ENCODE measurements at places on chromosomes 2 and 18.

DNA sequence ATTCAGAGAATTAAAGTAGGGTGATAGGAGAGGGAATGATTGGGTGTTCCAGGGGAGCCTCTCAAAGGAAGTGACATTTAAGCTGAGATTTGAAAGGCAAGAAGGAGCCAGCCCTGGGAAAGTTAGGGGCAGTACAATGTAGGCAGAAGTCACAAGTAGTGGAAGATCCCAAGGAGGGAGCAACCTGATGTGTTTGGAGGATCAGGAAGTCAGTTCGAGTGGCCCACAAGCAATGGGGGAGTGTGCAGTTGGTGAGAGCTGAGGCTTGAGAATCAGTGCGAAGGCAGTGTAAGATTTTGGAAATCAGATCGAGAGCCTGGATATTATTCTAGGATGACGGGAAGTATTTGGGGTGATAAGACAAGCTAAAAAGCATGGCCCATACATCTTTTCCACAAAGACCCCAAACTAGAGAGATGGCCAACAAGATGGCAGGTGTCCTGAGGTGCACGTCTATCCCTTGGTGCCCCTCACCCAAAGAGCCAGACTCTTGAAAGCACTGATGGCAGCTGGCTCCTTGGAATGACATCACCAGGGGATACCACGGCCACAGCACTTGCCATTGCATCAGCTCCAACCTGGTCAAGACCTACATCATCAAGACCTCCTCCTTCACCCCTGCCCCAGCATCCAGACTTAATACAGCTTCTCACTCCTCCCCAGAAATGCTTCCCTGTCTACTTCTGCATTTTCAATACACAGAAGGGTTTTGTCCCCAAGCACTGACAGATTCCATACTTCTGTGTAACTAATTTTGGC lies 127.3 kb downstream of the BCL2 start:
- no peak for DNase-seq

DNA sequence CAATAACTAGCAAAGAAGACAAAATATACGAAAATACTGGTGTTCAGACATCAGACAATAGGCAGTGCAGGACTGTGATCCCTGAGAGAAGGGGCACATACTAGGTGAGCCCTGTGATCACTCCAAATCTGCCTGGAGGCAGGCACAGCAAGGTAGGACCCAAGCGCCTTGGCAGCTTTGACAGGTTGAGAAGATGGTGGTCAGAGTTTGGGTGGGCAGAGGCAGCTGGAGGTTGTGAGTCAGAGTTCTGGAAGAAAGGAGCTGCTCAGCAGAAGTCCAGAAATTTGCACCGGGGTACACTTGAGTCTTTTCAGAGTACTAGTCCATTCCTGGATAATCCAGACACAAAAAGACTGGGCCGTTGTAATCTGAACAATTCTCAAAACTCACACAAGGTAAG lies 14.0 kb downstream of the KIF1A start:
- DNase-seq = no peak

- no peak for DNase-seq
These were observed 333.4 kb downstream of the SETBP1 start for GRCh38 chr18:45014047-45014501.

DNA sequence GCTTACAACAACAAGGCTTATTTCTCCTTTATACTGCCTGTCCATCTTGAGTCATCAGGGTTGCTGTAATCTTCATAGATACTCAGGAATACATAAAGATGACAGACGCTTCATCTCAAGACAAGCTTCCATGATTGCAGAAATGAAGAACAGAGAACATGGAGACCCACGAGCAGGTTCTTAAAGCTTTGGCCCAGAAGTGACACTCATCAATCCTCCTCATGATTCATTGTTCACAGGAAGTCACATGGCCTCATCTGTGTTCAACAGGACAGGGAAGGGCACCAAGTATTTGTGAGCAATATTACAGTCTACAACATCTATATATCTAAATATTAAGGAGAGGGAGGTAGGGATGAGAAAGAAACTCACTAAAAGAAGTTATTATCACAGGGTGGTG lies 36.5 kb upstream of the PGAP1 start:
- DNase-seq = no peak

DNA sequence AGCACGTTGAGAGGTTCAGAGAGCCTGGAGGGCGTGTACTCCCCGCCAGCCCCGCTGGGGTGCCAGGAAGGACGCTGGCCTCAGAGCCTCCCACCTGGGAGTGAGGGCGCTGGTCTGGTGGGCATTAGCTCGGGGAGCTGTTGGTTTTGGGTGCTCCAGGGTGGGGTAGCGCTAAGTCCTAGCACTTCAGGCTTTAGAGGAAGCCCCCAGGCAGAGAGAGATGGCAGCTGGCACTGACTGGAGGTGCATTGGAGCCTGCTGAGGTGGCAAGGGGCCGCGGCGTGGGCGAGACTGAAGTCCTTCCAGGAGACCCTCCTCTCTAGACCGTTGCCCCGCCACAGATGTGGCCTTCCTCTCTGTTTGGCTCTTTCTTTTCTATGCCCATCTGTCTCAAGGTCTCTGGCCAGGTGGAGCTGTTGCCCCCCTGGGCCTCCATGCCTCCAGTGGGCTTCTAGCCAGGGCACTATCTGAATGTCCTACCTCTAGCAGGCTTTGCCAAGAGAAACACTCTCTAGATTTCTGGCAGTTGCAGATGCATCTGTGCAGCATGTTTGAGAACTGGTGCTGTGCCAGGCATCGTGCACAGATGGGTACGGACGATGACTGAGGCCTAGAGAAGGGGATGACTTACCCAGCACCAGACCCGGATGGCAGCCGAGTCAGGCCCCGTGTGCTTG lies 6.6 kb downstream of the CAPN10 start:
- no peak for DNase-seq

DNA sequence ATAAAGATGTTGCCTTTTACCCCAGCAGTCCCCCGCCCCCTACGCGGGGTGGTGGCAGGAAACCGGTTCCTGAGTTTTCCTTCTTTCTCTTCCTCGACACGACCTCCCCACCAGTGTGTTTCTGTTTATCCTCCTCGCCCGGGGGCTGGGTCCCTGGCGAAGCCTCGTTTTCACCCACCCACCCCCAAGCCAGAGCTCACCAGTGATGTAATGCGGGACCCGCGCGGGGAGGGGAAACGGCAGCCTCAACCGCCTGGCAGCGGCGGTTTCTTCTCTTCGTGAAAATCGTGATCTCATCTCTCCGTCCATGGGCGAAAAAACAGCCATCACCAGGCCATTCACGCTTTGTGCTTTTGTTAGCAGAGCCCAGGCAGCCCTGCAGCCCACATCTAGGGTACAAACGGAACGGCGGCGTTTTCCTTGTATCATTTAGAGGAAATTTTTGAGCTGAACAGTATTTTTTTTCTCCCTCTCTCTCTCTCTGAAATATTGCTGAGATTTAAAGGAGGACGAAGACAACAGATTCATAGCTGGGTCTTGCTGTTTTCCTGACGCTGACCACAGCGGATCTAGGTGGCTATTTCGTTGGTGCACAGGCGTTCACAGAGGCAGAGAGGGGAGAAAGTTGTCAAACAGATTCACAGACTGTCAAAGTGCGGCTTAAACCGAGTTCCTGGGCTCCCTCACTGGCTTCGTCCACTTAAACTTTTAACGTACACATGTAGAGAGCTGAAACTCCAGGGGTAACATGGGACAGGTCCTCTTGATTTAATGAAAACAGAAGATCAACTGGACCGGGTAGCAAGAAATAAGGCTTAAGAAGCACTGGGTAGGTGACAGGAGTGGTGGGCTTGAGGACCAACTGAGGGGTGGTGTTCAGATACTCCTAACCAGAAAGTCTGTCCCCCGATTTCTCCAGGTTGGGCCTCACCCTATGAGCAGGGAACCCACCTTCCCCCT lies 21.9 kb upstream of the PAX3 start:
- no peak for DNase-seq

All from activated CD8-positive, alpha-beta memory T cell treated with anti-CD3 and anti-CD28 coated beads, Interleukin-2, amount 50 U/mL, for 48 hours (primary cell).